ENCODE measurements at places on chromosomes 6 and 20.

DNA sequence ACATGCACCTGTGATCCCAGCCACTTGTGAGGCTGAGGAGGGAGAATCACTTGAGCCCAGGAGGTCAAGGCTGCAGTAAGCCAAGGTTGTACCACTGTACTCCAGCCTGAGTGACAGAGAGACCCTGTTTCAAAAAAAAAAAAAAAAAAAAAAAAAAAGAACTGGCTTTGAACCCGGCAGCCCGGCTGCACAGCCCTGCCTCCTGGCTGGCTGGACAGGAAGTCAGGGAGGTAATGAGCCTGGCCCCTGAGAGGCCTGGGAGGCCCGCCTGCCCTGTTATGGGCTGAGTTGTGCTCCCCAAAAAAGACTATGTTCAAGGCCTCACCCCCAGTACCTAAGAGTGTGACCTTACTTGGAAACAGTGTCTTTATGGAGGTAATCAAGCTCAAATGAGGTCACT is 65.6 kb downstream of the ABHD12 start:
- no peak for DNase-seq

DNA sequence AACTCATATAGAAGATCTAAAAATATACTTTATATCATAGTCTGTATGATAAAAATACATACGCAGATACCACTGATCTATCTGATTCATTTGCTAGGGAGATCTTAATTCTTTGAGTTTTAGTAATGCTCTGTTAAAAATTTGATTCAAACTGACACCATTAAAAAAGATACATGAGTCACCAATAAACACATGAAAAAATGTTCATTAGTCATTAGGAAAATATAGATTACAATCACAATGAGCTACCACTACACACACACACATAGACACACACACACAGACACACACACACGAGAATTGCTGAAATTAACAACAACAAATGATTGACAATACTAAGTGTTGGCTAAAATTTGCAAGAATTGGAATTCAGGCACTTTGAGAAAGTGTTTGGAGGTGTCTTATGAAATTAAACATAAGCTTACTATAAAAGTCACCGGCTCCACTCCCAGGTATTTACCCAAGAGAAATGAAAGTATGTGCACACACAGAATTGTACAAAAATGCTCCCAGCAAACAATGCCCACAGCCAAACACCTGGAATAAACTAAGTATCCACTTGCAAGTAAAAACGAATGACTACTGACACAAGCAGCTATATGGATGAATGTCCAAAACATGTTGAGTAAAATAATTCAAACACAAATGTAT is 117.7 kb upstream of the GGTLC1 start:
- DNase-seq: no peak

DNA sequence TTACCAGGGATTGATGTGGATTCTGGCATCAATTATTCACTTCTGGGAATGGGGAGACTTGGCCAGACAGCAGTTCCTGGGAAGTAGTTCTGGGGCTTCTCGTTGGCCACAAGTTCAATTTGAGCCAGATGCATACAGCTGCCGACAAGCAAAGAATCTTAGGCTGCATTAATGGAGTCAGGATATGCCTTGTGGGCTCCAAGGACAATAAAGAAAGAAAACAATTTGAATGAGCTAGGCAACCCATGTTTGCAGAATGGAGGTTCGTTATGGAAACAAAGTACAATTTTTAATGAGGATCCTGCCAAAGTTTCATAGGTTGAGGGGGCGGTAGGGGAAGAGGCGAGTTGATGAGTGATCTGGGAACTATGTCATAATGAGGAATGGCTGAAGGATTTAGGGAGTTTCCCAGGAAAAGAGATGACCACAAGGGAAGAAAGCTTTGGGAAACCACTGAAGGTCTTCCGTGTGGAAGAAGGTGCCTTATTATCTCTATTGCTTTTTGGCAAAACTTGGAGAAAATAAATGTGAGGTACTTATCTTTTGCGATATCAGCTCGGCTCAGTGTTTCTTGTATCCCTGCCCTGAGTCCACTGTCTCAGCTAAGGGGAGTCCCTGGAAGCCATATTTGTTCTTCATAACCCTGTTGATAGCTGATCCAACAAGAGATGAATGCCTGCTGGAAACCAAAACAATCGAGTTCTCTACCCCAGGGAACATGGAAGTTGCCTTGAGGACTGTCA is 181.0 kb upstream of the ZNF217 start:
- no peak for DNase-seq

DNA sequence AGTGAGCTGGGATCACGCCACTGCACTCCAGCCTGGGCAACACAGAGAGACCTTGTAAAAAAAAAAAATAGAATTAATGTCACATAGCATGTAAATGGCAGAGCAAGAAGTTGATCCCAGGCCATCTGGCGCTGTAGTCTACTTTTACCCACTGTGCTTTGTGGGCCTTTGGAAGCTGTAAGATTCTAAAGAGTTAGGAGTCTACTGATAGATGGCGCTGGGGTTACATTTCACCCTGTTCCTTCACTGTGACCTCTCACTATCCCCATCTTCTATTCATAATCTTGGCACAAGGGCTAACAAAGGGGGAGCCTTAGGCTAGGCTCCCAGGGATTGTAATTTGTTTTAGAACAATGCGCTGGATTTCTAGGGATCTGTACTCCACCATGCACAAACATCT is 24.4 kb downstream of the SIRPD start:
- no peak for DNase-seq

DNA sequence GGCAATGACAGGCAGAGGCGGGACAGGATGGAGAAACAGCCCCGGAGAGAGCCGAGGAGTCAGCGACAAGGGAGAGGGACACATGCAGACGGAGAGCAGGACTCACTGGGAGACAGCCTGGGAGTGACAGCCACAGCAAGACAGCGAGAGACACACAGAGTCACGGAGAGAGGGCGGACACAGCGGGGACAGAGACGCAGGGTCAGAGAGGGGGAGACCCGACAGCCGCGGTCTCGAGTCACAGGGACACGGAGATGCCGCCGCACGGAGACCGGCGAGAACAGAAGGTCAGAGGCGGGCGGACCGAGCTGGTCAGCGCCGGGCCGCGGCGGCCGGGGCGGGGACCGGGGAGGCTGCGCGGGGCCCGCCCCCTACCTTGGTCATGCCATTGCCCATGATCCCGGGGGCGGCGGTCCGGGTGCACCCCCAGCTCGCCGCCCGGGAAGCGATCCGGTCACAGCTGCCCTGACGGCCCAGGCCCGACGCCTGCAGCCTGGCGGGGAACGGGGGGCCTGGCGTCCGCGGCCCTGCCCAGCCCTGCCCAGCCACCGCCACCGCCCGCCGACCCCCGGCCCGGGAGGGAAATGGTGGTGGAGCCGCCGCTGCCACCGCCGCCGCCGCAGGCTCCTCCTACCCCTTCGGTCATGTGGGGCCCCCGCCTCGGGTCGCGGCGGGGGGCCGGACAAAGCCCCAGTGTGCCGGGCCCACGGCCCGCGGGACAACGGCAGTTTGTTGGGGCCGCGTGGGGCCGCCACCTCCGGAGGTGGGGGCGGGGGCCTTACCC is at the start of the genes DUSP15 and TTLL9:
Gene DUSP15 (minus strand): TSS at position 586 of the 784 bp plus-strand sequence. CDS start 190 bp downstream, at position 396.
Gene TTLL9 (plus strand): TSS at position 693 of the 784 bp plus-strand sequence. CDS start 493 bp downstream, outside the sequence.
- no peak for DNase-seq

DNA sequence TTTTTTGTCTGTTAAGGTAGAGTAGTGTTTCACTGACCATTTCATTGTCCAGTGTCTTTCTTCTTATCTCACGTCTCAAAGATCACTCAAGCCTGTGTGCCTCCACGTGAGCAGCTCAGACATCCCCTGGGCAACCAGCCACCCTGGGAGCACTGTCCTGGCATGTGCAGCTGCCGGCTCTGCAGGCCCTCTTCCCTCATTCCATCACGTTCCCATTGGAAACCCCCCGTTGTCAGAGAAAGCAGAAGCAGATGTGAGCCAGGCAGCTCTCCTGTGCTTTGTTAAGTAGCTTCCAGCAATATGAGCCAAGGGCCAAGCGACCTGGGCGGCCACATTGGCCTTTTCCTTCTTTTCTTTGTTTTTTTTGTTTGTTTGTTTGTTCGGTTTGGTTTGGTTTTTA is 233.2 kb upstream of the SYNDIG1 start:
- DNase-seq: no peak

DNA sequence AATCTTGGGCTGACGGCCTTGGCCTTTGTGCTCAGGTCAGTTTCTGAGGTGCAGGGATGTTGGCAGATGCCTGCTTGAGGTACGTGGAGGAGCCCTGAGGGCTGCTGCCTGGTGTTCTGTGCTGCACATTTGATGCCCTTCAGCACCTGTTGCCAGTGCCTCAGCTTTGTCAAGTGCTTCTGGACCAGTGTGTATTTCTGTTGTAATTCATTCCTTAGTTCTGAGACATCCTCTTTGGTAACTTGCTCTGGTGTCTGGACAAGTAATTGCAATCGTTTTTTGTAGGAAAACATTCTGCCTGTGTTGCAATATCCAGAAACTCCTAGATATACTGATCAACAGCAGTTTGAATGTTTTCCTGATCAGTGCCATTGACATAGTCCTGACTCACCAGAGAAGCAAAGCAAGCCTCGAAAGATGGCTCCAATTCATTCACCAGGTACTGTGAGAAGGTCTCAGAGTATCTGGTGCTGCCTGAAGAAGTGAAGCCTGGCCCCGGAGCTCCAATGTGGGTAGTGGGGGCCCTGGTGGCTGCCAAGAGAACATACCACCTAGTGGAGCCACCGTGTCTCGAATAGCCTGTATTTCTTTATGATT is 26.7 kb downstream of the ZNF337 start:
- no peak for DNase-seq

DNA sequence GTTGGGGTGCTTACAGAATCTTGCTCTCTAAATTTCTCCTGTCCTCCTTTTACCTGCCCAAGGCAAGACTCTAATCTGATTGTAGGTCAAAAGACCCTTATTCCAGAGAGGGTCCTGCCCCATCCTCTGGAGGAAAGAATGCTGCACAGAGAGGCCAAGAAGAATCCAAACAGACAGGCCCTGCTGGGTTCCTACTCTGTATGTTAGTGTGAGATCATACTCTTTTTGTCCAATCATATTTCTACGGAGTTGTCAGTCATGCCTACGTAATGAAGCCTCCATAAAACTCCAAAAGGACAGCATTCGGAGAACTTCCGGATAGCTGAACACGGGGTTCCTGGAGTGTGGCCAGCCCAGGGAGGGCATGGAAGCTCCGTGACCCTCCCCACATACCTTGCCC is 50.5 kb downstream of the VEGFA start:
- no peak for DNase-seq

GRCh38 chr6:37538107-37538506 is 38.4 kb upstream of the CCDC167 start:
- DNase-seq: no peak

GRCh38 chr6:99136488-99136887 is 188.7 kb upstream of the FBXL4 start:
- no peak for DNase-seq

DNA sequence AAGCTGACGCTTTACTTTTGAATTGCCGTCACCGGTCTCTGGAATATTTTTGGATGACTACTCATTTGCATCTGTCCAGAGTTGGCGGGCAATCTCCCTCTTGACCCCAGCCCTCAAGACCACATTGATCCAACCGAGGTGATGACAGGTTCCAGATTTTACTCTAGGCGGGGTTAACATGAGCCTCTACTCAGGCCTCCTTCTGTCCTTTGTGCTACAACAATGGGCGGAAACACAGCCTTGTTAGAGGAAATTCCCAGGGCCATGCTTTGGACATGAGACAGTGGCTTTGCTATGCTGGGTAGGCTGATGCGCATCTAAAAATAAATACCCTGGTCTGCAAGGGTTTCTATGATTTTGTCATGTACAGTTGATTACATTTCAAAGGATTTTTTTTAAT is 27.0 kb upstream of the ADGRF5 start:
- no peak for DNase-seq

DNA sequence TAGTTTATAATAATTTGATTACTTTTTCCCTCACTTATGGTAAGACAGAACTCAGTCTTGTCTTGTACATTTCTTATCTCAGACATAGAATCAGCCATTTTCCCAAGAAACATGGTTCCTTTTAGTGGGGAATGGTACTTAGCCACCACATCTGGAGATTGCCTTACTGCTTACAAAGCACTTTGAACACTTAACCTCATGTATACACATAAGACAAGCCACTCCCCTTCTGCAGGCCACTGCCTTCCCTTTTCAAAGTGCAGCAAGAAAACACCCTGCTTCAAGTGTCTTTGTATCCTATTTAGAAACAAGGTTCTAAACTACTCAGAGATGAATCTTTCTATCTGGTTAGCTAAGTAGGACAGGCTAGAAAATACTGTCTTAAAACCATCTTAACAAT is 159.2 kb downstream of the UBE3D start:
- DNase-seq: no peak

GRCh38 chr6:837380-837779 is 144.4 kb upstream of the EXOC2 start:
- DNase-seq: no peak

DNA sequence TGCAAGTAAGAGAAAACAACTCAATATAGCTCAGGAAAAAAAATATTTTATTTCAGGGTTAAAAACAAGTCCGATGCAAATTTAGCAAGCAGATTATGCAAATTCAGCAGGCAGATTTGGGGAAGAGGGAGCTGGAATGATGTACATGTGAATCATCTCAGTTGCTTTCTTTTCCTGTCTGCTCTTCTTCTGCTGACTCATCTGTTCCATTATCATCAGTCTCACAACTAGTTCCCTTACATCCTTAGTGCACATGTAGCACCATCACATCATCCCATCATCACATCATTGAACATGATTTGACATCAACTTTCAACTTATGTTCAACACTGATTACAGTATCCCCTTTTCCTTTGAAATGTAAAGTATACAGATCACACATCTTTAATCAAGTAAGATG is 11.5 kb upstream of the DEFB113 start:
- no peak for DNase-seq

GRCh38 chr6:110558575-110558974 is 82.2 kb upstream of the SLC22A16 start:
- DNase-seq: no peak

GRCh38 chr20:20373091-20373571 is 5.2 kb downstream of the INSM1 start:
- DNase-seq: no peak

Measured in stimulated activated CD4-positive, alpha-beta T cell treated with anti-CD3 and anti-CD28 coated beads, Interleukin-2, amount 100 ng/mL, for 24 hours (primary cell).